Activated CD4-positive, alpha-beta memory T cell treated with anti-CD3 and anti-CD28 coated beads, Interleukin-2, amount 10 ng/mL, durations not matched to agents 7 days and 5 days (primary cell): ENCODE measurements at places on chromosomes 6 and 20.

DNA sequence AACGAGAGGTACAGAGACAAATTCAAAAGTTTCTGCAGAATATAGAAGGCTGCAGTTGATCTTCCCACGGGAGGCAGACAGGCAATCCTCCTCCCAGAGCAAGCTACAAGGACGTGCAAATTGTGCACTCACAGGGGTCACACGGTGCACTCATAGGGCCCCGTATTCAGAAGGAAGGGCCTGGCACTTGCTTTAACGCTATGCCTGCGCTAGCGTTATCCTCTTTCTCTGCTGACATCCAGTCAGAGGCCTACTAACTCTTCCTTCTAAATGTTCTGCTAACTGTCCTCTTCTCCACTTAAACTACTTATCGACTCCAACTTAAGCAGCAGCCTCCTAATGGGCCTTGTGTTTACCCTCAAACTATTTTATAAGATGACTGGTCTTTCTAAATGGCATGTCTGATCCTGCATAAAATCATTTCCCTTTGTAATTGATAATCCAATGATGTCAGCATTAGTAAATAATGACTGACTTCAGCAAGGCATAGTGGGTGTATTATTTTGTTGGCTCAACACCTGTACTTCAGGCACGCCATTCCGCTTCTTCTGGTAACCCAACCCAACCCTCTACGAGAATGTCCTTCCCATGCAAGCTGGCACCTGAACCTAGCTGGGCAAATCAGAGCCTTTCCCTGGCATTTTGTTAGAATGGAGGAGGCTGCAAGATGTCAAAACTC, 2.2 kb downstream of the IFNGR1 start:
- DNase-seq, result no peak

DNA sequence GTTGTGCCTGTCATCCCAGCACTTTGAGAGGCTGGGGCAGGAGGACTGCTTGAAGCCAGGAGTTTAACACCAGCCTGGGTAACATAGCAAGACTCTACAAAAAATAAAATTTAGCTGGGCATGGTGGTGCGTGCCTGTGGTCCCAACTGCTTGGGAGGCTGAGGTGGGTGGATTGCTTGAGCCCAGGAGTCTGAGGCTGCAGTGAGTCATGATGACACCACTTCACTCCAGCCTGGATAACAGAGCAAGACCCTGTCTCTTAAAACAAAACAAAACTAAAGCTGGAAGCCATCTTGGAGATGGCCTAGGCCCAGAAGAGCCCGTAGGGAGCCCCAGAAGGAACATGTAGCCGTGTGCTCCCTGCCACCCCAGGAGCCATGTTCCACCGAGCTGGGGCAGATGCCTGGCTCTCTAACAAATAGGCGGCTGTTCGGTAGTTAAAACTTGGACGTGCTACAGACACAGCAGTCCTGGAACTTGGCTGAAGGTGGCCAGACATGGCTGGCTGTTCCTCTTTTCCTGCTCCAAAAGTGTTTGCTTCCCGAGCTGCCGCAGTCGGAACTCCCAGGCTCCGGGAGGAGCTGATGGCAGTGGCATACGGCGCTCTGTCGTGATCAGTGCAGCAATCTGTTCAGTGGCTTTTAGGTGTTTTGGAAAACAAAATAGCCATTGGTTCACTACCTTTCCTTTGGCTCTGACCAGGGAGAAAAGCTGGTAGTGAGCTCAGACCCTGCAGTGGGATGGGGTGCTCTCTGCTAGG, 37.0 kb downstream of the DYNLT1 start:
- peak; percentile 12 for DNase-seq

GRCh38 chr6:110544472-110544871, 68.1 kb upstream of the SLC22A16 start:
- DNase-seq, result no peak

GRCh38 chr6:151721671-151722070, 85.8 kb upstream of the ESR1 start:
- DNase-seq, result no peak

DNA sequence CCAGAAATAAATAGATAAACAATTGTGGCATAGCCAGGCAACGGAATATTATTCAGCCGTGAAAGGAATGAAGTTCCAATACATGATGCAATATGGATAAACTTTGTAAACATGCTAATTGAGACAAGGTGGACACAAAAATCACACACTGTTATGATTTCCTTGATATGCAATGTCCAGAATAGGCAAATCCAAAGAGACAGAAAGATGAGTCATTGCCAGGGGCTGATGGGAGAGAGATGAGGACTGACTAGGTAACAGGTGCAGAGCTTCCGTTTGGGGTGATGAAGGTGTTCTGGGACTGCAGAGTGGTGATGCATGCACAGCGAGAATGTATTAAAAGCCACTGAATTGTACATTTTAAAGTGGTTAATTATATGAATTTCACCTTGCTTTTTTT, 31.1 kb upstream of the SPO11 start:
- DNase-seq, result no peak

GRCh38 chr6:158020272-158020711, 38.6 kb downstream of the SYNJ2 start:
- DNase-seq, result no peak

- no peak for DNase-seq
These were observed 33.4 kb upstream of the RIMS1 start for GRCh38 chr6:71852948-71853347.

GRCh38 chr6:119027465-119027864, 51.0 kb downstream of the FAM184A start:
- DNase-seq, result no peak

- no peak for DNase-seq
These were observed 8.4 kb downstream of the FOXS1 start for GRCh38 chr20:31836853-31837608.

- no peak for DNase-seq
These were observed 12.5 kb downstream of the SYCP2 start for GRCh38 chr20:59920944-59921343.
